Stimulated activated CD4-positive, alpha-beta T cell treated with anti-CD3 and anti-CD28 coated beads, Interleukin-1b, Interleukin-23, amount 100 ng/mL, for 24 hours (primary cell): ENCODE measurements at places on chromosomes 6 and 20.

DNA sequence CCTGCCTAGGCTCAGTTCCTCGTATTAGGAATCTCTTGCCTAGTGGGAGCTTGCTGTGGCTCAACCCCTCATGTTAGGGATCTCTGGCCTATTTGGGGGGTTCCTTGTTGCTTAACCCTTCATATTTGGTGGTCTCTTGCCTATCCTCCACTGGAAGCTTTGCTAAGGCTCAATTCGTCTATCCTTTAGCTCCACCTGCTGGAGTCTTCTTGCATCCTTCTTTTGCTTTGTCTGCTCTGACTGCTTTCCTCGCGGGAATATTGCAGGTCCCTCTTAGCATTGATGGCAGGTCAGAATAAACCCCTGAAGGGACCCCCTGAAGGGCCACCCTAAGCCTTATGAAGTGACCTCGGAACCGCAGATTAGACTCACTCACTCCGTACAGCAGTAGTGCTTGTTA is 203.0 kb upstream of the TBX18 start:
- DNase-seq = no peak

GRCh38 chr6:10505529-10505928 is 15.6 kb upstream of the GCNT2 start:
- DNase-seq = no peak

- no peak for DNase-seq
Observed at GRCh38 chr6:1015825-1016224, 296.1 kb upstream of the FOXQ1 start.

- no peak for DNase-seq
Observed at GRCh38 chr6:109255946-109256640, 126.2 kb downstream of the CD164 start.
